ENCODE measurements at places on chromosomes 1 and 21.

- DNase-seq = no peak
These were observed 62.9 kb upstream of the ERG start for GRCh38 chr21:38561205-38561604.

GRCh38 chr1:56780826-56781225, 38.4 kb downstream of the FYB2 start:
- no peak for DNase-seq

GRCh38 chr1:91201694-91202093, 179.9 kb upstream of the ZNF644 start:
- DNase-seq = no peak

DNA sequence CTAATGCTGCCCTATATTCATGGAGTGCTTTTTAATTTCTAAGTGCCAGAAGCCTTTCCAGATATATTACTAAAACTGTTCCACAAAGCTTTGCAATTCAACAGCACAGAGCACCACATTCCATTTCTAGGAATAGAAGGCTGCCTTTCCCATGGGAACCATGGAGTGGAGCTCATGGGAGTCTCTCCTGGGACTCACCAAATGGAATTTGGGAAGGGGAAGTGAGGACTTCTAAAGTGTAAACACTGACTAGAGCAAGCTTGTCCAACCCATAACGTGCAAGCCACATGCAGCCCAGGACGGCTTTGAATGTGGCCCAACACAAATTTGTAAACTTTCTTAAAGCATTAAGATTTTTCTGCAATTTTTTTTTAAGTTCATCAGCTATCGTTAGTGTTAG, 190.4 kb upstream of the TNR start:
- no peak for DNase-seq

GRCh38 chr1:53069265-53069662, 7.3 kb downstream of the PODN start:
- no peak for DNase-seq

GRCh38 chr21:16310176-16310575, 580.4 kb downstream of the USP25 start:
- no peak for DNase-seq

- DNase-seq = no peak
These were observed 189.6 kb upstream of the ST6GALNAC5 start for GRCh38 chr1:76677416-76678405.

GRCh38 chr1:234322979-234323378, 50.3 kb upstream of the COA6 start:
- DNase-seq = no peak

GRCh38 chr1:159152031-159152430, 19.4 kb upstream of the CADM3 start:
- no peak for DNase-seq

- DNase-seq = peak; percentile 59
These were observed 9.1 kb upstream of the IFI16 start for GRCh38 chr1:159000625-159001024.

DNA sequence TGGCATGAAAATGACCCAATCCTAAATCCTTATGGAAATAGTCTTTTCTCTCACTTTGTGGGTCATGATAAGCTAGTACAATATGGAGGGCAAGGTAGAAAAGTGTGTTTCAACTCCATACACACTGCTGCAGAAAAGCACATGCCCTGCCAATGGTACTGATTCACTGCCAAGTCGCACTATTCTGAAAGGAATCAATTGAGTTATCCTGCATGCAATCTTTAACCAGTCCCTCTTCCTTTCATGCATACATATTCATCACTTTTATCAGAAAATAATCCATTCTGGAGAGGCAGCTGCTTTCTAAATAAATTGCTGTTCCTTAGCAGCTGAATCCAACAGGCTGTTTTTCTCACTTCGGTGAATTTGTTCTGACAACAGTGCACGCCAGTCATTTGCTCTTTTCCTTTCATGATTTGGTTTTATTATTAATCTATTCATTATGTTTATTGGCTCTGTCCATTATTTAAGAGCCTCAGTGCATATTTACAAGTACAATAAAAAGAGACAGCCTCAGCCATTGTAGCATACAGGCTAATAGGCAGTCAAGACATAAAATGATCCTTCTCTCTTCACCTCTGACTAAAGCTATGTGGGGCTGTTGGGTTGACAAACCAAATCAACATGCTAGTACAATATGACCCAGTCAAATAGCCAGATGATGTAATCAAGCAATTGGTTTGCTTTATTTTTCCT, 108.8 kb downstream of the CHD1L start:
- no peak for DNase-seq

DNA sequence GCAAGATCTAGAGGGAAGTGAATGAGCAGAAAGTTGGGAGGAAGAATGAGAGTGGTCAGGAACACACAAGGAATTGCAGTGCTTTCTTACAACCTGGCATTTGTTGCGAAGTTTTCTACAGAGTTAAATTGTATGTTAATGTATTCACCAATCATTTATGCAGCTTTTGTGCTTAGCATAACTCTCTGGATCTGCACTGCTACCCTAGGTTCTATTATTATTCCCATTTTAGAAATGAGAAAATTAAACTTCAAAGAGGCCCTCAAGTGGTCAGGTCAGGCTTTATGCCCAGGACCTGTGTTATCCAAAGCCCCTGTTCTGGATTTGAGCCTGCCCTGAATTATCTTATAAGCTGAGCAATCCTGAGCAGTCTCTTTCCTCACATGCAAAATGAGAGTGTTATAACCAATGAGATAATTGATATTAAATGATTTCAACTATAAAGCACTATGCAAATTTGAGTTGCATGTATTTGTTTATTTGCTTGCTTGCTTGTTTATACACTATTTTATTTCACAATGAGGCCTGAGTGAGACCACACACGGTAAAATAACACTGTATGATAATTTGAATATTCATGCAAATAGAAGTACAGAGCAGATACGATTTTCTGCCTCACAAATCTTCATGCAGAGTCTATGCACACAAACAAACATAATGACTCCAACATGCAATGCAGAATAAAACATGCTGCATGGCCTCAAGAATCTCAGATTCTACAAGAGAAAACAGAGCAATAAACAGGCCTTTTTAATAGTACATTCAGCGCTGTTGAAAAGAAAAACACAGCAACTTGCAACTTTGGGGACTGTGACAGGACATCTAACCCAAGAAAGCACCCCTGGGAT, 323.0 kb downstream of the PLPP3 start:
- DNase-seq = no peak

GRCh38 chr1:189682591-189682990, 795.1 kb downstream of the BRINP3 start:
- no peak for DNase-seq

DNA sequence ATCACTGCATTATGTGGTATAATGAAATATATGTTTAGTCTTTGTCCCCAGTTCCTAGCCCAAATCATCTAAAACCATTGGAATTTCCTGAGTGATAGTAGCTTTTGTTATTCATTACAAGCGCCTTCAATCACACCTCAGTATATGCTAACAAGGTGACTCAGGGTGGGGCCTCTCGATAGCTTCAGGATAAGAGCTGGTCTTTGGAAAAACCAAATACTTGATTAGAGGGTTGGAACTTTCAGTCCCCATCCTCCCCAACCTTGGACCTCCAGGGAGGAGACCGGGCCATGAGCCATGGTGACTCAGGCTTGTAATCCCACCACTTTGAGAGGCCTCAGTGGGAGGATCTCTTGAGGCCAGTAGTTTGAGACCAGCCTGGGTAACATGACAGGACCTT, 5.1 kb upstream of the BRDT start:
- no peak for DNase-seq

- no peak for DNase-seq
These were observed 330.4 kb upstream of the ESRRG start for GRCh38 chr1:217053676-217054075.

GRCh38 chr1:226309398-226310244, 657 bp upstream of the LIN9 start:
- no peak for DNase-seq

- no peak for DNase-seq
These were observed 3.9 kb upstream of the NGF start for GRCh38 chr1:115341948-115342347.

DNA sequence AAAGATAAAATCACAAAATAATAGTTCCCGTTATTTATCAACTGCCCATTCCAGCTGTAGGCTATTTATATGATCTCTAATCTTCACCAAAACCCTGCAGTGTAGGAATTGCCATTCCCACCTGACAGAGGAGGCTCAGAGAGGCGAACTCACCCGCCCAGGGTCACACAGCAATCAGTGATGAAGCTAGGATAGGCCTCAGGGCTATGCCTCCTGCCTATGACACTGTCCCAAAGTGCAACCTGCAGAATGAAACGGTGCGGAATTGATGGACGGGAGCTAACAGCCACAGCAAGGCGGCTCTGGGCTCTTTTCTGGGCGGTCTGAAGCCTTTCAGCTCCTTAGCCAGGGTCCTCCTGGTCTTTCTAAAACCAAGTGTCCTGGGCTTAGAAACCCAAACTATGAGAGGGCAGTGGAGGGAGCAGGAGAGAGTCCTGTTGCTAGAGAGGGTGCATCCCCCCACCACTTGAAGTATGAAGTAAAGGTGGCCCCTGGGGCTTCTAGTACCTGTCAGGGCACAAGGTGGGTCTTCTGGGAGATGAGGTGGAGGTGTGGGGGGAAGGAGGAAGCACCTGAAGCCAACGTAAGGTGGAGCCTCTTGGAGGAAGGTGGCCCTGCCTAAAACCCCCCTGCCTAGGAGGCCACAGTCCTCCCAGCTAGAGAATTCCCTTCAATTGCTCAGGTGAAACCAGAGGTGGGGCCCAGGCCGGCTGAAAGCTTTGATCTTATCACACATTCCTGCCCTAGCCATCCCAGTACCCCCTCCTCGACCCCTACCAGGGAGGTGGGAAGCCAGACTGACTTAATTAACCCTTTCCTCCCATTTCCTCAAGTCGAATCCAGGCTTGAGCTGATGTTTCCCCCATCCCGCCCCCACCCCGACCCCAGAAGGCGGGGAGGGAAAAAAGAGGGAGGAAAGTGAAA, 14.8 kb downstream of the HSPG2 start:
- DNase-seq = no peak

GRCh38 chr1:218658269-218658668, 313.1 kb downstream of the TGFB2 start:
- no peak for DNase-seq

- DNase-seq = no peak
These were observed 38.1 kb downstream of the TNFRSF9 start for GRCh38 chr1:7902478-7903085.

DNA sequence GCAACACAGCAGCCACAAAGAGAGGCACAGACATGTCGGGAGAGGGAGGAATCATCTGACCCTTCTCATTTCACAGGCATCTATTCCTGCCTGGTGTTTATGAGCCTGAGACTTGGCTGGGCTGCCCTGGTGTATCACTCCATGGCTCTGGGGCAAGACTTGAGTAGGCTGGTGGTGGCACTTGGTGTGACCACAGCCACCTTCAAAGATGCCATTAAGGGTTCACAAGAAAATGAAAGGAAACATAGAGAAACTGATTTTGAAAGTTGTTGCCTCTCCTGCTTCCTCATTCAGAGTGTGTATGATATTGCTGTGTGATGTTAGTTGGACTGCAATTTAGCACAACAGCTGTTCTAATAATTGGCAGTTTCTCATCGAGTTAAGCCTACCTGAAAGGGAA, 298.8 kb downstream of the FAM72C start:
- DNase-seq = no peak

GRCh38 chr21:45306832-45307571, 19.3 kb upstream of the POFUT2 start:
- DNase-seq = no peak

- DNase-seq = no peak
These were observed 46.9 kb upstream of the GOLT1A start for GRCh38 chr1:204260601-204261197.

GRCh38 chr1:14660801-14661200, 62.3 kb downstream of the KAZN start:
- DNase-seq = no peak

DNA sequence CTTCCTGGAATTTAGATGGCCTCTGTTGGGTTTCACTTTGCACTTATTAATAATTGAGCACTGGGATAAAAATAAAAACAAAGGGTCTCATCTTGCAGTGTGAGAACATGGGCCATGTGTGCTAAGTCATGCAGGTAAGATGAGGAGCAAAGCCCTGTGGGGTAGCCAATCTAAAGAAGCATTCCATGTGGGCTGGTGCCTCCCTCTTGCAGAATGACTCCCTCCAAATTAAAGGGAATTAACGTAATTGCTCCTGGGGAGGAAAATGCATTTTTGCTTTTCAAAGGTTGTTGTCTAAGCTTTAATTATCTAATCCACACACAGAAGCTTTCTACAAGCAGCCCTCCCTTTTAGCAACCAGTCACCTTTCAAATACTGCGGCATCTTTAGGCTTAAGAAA, 69.8 kb downstream of the CDC14A start:
- DNase-seq = no peak

GRCh38 chr1:203204756-203205155, 18.3 kb upstream of the CHI3L1 start:
- DNase-seq = no peak

DNA sequence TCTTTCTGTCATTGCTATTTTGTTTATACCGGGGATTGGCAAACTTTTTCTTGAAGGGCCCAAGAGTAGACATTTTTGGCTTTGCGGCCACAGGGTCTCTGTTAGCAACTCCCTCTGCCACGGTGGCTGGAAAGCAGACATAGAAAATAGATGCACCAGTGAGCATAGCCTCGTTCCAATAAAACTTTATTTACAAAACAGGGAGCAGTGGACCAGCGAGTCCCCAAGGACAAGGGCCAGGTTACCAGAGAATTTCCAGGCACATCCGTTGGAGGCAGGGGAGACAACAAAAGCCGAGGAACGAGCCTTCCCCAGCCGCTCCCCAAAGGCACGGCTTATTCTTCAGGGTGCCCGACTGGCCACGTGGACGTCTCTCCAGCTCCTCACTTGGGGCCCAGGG, 26.5 kb downstream of the FAAP20 start:
- no peak for DNase-seq

GRCh38 chr1:180534214-180534613, 24.6 kb upstream of the OVAAL start:
- no peak for DNase-seq

DNA sequence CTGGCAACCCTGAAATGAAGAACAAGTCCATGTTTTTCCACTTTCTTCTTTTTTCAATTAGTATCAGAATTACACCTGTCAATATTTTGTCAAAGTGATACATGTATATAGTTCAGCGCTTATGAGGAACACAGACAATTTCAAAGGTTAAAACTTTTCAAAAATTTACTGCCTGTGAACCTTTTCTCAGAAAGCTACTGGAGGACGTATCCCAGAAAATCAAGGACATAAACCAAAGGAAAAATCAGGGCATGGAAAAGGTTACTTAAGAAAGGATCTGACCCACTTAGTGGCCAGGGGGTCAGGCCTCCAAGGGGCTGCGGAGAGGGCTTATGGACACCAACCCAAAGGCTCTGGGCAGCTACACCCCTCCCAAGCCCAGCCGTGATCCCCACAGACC, 81.1 kb upstream of the ACTRT2 start:
- no peak for DNase-seq

- no peak for DNase-seq
These were observed 8.6 kb upstream of the ATP5PO start for GRCh38 chr21:33924079-33924765.

All from AG04449 (cell line).